ENCODE measurements at places on chromosomes 4 and X.

DNA sequence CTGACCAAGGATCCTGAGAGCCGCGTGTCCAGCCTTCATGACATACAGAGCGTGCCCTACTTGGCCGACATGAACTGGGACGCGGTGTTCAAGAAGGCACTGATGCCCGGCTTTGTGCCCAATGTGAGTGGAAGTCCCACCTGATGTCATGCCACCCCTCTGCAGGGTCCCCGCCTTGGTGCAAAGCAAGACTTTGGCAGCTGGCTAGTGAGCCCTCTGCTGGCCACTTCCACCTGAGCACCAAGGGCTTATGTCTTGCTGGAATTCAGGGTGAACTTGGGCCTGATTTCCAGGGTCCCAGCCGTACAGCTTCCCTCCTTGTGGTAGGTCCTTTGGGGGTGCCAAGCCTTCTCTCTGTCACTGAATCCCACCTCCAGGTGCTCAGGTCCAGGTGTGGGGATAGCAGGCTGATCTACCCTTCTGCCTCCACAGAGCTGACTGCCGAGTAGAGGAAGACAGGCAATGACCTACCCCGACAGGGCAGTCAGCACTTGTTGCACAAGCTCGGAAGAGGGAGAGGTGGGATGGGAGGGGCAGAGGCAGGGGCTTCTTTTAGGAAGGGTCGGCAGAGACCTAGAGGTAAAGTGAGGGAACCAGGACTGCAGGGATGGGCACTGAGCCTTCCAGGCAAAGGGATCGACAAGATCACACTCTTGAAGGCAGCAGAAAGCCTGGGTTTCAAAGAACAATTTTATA, 248.1 kb downstream of the EVC2 start:
- peak; percentile 67 for DNase-seq

- DNase-seq, result no peak
These were observed 124.5 kb downstream of the EFNB1 start for GRCh38 chrX:68953331-68953730.

DNA sequence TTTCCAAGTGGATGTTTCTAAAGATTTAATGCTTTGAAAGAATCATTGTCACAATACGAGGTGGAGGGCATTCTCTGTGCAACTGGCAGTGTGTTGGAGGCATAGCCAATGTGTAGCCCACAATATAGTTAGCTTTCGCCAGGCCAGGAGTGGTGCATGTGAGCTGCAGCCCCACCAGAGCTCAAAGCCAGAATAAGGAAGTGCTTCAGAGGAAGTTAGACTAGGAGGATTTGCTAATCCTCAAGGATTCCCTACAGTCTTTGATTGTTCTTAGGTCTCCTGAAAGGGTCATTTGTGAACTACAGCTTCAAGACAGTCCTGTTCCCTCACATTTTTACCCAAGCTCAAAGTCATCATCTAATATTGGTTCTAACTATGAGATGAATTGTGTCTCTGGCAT, 16.4 kb downstream of the TRPC5OS start:
- no peak for DNase-seq

- DNase-seq, result no peak
These were observed 118.0 kb upstream of the RPL34 start for GRCh38 chr4:108502356-108502755.

GRCh38 chr4:42339935-42340406, 57.3 kb upstream of the SHISA3 start:
- DNase-seq, result no peak

GRCh38 chr4:142282870-142283431, 563.1 kb downstream of the INPP4B start:
- DNase-seq, result no peak

DNA sequence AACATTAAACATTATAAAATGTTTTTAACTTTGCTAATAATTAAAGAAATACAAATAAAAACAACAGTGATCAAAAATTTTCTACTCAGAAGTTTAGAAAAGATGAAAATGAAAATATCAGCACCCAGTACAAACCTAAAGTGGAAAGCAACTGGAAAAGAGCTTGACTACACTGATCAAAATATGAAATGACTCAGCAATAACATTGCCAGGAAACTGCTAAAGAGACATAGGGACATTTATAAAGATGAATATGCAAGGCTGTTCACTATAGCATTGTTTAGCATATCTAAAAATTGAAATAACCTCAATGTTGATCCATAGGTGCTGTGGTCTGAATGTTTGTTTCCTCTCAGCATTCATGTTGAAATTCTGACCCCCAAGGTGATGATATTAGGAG, 88.5 kb upstream of the NOCT start:
- no peak for DNase-seq

DNA sequence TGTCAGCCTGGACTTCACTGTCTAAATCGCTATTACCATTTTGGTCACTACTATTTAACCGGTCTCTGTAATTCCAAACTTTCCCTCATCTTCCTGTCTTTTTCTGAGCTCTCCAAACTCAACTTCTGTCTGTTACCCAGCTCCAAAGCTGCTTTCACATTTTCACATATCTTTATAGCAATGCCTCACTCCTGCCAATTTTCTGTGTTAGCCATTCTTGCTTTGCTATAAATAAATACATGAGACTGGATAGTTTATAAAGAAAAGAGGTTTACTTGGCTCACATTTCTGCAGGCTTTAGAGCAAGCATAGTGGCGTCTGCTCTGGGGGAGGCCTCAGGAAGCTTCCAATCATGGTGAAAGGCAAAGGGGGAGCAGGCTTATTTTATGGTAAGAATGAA, 368.3 kb upstream of the GNPDA2 start:
- DNase-seq, result no peak

DNA sequence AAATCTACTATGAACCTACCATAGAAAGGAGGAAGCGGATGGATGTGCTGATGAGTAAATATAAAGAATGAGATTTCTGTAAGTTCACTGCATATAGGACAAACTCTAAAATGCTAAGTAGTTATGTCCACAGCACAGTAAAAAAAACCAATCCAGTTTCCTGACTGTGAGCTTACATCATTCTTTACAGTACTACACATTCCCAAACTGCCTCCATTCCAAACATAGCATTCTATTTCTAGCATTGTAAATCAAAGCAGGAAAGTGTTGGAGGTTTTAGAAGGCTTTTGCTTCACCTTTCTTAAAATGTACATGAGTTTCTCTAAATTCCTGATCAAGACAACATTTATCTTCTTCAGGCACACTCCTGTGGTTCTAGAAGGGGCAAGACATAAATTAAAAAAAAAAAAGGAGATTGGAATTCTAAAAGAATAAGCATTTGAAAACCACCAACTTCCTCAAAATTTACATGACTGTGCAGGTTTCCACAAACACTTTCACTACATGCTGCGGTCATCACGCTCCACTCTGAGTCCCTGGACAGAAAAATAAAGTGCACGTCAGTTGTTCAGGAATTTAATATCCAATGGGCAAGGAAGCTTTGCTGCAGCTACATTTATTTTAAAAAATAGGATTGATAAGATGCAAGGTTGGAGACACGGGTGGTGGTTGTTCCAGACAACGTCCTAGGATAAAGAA, 297.6 kb upstream of the STS start:
- no peak for DNase-seq

GRCh38 chr4:3746701-3747580, 19.2 kb upstream of the ADRA2C start:
- DNase-seq, result no peak

DNA sequence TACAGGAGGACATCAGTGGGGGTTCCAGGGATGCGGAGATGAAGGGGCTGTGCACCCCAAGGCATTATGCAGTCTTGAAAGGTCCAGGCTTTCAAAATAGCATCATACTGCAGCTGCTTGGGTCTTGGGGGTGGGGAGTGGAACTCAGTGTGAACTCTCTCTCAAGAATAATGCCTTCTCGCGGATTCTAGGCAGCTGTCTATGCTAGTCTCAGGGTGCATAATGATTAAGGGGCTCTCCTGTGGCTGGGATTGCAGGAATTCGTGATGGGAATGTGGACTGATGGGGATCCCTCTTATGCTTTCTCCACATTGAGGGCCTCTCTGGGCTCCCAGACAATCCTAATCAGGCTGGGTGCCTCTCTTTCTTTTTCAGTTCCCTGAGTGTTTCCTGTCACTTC, 172.2 kb upstream of the ARHGAP24 start:
- DNase-seq, result no peak

GRCh38 chrX:21963269-21963668, 22.8 kb downstream of the SMS start:
- DNase-seq, result no peak

DNA sequence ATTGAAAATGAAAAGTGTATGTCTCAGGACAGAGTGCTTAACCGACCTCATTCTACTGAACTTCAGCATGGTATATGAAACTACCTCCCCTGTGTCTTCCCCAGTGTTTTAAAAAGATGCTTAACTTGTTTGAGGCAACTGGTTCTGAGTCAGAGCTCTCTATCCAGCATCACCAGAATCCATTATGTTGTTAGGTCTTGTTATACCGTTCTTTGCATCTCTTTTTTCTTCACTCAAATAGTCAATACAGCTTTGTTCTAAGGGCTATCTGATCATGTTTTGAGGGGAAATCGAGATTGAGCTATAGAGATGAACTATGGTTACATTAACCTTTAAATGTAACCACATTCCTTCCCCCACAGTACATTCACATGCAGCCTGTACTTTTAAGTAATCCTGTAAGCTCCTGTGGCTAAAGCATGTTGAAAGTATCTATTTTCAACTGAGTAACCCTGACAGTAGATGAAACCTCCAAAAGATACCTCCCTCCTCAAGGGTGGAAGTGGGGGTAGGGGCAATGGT, 514.4 kb downstream of the RPA4 start:
- DNase-seq, result no peak

- DNase-seq, result no peak
These were observed 45.0 kb downstream of the RTL9 start for GRCh38 chrX:110403441-110404238.

GRCh38 chrX:149322316-149322715, 182.8 kb downstream of the IDS start:
- no peak for DNase-seq
